ENCODE measurements at places on chromosomes 11 and 22.

DNA sequence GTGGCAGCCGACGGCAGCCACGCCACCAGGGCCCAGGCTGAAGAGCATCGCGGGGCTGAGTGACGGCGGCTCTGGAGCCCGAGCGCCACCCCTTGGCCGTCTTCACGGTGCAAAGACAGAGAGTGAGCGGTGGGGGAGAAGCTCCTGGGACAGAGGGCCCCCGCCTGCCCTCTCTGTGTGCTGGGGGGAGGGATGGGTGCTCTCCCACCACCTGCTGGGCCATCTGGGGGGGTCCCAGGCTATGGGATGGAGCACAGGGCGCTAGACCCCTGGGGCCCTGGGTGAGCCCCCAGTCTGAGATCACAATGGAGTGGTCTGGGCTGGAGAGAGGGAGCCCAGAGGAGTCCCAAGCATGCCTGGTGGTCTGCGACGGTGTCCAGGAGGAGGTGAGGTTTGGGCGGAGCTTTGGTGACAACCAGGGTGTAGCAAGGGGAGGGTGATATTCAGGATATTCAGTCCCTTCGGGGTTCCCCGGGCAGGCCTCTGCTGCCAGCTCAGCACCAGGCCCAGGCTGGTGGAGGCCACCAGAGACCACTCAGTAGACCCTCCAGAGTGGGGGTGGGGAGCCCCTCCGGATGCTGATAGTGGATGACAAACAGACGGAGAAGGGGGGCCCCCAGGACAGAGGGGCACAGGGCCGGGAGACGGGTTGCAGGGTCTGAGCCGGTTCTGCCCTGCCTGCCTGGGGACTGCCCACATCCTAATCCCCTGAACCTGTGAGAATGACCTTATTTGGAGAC, 78.1 kb upstream of the PRR5 start:
- peak; percentile 55 for DNase-seq

GRCh38 chr11:65493367-65494176, 5.3 kb upstream of the MALAT1 start:
- no peak for DNase-seq

GRCh38 chr11:128468111-128468510, 119.2 kb downstream of the ETS1 start:
- no peak for DNase-seq

DNA sequence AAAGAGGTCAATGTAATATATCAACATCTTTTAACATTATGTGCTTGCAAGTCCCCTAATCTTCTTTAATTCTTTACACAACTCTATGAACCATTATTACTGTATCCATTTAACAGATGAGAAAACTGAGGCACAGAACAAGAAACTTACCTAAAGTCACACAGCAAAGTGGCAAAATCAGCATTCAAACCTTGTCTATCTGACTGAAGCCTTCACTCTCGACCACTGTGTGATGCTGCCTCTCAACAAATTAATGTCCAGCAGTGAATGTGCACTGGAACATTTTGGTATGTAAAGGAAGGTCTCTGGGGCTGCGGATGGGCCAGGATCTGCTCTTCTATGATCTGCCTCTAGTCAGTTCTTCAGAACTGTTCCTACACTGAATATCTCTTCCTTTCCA, 42.1 kb downstream of the PRCP start:
- DNase-seq = no peak

- DNase-seq = no peak
Measured at GRCh38 chr22:33397381-33397907, 339.3 kb upstream of the SYN3 start.

DNA sequence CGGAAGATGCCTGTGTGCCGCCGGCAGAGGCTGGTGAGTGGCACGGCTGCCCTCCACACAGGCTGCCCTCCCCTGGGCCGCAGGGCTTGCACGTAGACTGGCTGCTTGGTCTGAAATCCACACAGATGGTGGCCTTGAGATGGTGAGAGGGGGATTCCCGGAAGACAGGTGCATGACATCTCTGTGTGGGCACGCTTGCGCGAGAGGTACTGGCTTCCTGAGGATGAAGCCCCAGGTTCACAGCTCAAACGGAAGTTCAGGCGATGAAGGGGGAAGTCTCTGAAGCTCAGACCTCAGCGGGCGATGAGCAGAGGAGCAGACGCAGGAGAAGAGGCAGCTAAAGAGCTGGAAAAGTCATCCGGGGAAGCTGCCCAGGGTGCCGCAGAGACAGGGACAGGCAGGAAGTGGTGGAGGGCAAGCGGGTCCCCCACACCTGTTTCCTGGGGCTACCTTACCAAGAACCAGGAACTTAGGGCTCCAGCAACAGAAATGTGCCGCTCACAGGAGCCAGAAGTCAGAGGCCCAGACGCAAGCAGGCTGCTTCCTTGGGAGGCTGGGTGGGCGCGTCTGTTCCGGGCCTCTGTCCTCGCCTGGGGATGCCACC, 7.2 kb downstream of the CRELD2 start:
- no peak for DNase-seq

GRCh38 chr11:86152006-86152862, 83.3 kb upstream of the PICALM start:
- DNase-seq = no peak

- DNase-seq = no peak
Measured at GRCh38 chr22:28379951-28380350, 299.7 kb downstream of the TTC28 start.

DNA sequence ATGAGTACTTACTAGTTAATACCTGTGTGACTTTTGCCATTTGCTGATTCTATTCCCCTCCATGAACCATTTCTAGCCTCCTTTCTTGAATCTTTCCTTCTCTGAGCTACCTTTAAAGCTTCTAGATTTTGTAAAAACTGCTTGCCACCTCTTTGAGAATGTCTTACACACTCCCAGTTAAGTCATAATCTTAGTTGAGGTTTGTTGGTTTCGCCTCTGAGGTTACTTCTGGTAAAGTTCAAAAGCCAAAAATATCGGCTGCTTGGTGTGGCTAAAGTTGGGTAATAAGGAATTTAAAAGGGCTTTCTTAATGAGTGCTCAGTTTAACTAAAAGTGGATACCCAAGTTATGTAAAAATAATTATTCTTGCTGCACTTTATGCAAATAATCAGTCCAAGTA, 10.4 kb upstream of the GLYAT start:
- DNase-seq = no peak

DNA sequence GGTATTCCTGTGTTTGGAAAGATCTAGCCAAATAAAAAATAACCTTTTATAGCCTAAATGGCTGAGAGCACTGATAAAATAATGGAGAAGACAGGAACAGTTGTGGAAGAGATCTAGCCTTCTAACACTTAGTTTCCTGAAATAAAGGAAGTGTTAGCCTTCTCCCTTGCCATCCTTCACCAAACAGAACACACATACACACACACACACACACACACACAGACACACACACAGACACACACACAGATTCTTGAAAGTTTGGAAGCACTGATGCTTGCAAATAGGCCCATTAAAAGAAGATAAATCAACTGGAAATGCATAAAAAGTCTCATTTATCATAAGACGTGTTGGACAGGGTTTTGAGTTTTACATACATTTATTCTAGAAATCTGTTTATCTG, 37.5 kb downstream of the KIRREL3 start:
- DNase-seq = no peak

DNA sequence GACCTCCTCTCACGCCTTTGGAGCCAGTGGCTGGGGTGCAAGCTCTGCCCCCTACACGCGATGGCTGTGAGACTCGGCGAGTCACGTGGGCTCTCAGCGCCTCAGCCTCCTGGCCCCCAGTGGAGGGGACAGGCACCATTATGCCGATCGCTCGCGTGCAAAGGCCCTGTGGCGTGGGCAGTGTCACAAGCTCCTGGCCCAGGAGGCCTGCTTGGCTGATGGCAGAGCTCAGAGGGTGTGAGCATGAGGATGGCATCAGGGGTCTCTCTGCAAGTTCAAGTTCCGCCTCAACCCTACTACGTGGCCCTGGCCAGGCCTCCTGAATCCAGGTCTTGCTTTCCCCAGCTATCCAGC, 90.8 kb upstream of the KCNQ1OT1 start:
- peak; percentile 0 for DNase-seq

DNA sequence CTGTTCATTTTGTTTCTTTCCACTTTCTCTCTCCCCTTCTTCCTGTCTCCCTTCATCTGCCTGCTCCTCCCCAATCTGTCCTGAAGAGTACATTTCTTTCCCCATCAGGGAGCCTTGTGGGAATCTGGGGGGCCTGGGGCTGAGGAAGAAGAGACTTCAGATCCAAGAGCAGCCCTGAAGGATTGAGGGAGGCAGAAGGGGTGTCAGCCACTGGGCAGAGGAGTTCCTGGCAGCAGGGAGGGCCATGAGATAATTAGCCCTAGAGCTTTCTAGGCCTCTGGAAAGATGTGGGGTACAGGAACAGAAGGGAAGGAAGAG, 24.4 kb upstream of the OAF start:
- DNase-seq = no peak

GRCh38 chr22:34080433-34080832, 160.2 kb upstream of the LARGE1 start:
- no peak for DNase-seq

GRCh38 chr11:118911880-118912741, 13.6 kb downstream of the BCL9L start:
- peak; percentile 69 for DNase-seq

DNA sequence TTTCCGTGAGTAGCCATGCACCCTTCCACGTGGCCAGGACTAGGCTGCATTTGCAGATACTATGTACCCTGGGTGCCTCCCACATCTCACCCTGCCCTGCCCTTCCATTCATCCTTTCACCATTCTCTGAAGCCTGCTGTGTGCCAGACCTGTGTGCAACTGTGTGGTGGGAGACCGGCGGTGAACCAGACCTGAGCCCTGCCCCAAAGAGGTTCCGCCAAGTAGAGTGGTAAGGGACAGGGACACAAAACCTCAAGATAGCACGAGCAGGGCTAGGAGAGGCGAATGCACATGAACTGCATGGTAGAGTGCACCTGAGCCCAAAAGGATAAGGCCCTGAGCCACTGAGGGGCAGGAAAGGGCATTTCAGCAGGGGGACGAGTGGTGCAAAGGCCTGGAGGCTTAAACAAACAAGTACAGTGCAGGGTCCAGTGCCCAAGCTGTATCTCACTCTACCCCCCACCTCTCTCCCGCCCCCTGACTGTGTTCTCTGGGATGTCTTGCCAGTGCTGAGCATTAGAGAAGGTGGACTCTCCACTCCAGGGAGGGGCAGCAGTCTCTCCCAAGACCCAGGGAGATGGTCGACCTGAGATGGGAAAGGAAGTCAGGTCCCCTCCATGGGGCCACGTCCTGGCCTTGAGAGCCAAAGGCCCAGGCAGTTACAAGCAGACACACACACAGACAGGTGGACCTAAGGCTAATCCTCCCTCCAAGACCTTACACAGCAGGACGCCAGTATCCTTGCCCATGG, 14.1 kb upstream of the ARAP1 start:
- no peak for DNase-seq

DNA sequence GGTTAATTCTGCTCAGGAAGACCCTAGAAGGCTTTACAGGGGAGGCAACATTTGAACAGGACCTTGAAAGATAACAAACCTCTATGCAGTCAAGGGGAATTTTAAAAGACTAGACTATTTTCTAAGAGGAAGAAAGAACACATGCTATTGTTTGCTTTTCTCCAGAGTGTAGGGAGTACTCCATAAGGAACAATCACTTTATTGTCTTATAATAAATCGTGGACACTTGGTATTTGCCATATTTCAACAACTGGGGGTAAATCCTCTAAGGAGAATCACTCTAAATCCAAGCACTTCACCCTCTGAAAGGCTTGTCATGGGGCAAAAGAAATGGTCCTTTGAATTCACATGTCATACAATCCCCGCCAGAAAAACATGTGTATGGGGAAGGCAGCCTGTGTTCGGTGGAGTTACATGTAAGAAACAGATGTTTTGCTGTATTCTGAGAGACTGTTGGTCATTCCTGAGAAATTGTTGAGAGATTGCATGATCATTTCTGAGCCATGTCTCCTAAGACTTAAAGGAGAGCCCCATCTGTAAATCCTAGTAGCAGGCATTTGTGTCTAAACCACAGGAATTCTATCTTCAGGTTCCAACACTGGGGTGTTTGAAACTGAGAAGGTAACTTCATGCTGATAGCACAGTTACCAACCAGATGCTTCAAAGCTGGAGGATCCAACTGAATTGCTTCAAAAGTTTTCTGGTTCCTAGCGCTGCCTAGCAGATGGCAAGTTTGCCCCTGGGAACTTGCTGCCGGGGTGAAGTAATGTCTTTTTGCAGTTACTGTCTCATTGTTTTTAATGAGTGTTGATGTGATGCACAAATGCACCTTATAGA, 66.8 kb downstream of the FZD4 start:
- no peak for DNase-seq

DNA sequence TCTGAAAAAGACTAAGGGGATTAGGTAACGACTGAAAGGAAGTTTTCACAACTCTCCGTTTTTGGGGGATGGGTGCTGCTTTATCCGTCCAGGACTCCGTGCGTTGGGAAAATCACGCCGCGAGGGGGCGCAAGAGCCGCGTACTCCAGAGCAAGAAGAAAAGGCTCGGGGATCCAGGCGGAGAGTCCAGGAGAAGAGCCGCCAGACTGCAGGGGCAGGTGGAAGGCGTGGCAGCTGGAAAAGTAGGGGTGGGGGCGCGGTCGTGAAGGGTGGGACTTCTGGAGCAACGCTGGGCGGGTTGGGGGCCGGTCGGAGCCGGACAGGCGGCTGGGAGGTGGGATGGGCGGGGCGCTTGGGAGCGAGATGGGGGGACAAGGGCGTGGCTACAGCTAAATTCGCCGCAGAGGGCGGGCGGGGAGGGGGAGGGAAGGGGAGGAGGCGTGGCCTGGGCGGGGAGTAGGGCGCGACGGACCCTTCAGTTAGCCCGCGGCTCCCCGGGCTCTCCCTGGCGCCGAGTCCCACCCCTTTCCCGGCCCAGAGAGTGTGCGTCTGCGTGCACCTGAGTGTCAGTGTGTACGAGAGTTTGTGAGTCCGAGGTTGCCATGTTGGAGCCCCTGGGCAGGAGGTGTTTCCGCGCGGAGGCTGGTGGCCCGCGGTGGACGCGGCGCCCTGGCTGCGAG, 613 bp upstream of the ARHGEF17 start:
- DNase-seq = peak; percentile 99

DNA sequence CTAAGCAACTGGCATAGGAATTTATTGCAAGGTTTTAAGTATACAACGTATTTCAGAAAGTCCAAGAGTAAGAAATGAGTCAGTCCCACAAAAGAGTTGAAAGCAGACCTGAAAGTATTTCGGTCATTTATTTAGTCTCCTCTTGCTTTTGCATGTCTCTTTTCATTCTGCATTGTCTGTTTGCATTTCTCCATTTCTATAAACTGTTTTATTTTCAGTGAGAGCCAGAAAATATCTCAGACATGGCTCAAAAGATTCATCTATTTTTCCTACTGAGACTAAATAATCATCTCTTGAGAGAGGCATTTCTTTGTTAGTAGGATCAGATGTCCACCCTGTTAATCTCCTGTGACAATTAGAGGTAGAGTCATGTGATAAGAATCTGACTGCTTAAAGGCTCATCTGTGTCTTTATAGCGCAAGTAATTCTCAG, 219.1 kb upstream of the CCDC179 start:
- DNase-seq = no peak

DNA sequence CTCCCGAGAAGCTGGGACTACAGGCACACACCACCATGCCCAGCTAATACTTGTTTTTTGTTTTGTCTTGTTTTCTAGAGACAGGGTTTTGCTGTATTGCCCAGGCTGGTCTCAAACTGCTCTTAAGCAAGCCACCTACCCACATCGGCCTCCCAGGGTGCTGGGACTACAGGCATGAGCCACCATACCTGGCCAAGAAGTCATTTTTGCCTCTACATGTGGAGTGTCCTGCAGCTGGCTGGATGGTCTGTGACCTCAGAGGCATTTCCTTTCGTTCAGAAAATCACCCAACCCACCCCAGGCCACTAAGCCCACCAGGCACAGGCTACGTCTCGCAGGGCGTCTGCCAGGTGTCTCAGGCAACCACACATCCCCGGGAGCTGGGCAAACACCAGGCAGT, 12.8 kb downstream of the SHANK2 start:
- DNase-seq = no peak
